Activated CD4-positive, alpha-beta T cell treated with anti-CD3 and anti-CD28 coated beads, Interleukin-2, amount 10 ng/mL, durations not matched to agents 24 days and 14 days (primary cell): ENCODE measurements at places on chromosomes 6 and 20. TPM values are rescaled to one million over a fixed set of nuclear protein-coding genes. Genes with fewer than 3 reads are reported as not detected.
A peak's percentile ranks its signal among the peaks of the same experiment; 100 is the strongest.

The KCNB1 gene
- total RNA-seq = 0.07 TPM in 2 replicates

The DLL1 gene
- total RNA-seq = 0.17 TPM in 1 of 2 replicates, not detected in the other

The PLCB4 gene
- total RNA-seq = not detected in 2 replicates

The ROS1 gene
- not detected in 2 replicates for total RNA-seq

- no peak overlapping the region for H3K4me3 ChIP-seq
- H3K27me3 ChIP-seq = no peaks in the 10 kb centered on the region
- no peak overlapping the region for H3K27ac ChIP-seq
- no peaks in the 10 kb centered on the region for H3K4me1 ChIP-seq
- no peak for DNase-seq
Observed at GRCh38 chr6:78500299-78501089, 366.9 kb upstream of the IRAK1BP1 start.

- H3K36me3 ChIP-seq = no peaks in the 10 kb centered on the region
- no peak for DNase-seq
- no peaks in the 10 kb centered on the region for H3K27me3 ChIP-seq
- no peaks in the 10 kb centered on the region for H3K4me1 ChIP-seq
Observed at GRCh38 chr6:72035486-72035885, 149.1 kb downstream of the RIMS1 start.

DNA sequence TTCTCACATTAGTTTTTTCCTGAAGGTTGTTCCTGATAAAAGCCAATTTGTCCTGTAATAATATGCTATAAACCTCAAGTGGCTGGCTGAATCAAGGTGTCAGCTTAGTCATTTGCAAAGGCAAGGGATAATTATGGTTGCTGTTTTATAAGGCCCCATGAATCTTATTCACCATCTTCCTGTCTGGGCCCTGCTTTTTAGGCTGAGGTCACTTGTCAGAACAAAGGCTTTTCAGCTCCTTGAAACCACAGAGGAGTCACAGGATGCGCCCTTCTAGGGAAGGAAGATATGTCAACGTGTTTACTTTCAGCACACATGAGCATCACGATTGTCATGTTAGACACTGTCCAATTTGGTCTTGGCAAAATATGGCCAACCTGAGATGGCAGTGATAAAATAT, 64.8 kb upstream of the NAA20 start:
- no peak overlapping the region for H3K4me3 ChIP-seq
- no peak for DNase-seq
- H3K4me1 ChIP-seq = no peaks in the 10 kb centered on the region
- H3K27me3 ChIP-seq = peaks cover 8% of the 10 kb centered on the region

- H3K27ac ChIP-seq = peak overlapping the region; percentile 31
- peak overlapping the region; percentile 1 for H3K4me3 ChIP-seq
- no peaks in the 10 kb centered on the region for H3K27me3 ChIP-seq
- peaks cover 22% of the 10 kb centered on the region for H3K4me1 ChIP-seq
- no peak for DNase-seq
- peaks cover 50% of the 10 kb centered on the region for H3K36me3 ChIP-seq
Observed at GRCh38 chr6:119267126-119267905, 82.2 kb downstream of the MAN1A1 start.

GRCh38 chr6:100719883-100720682, 161.0 kb downstream of the ASCC3 start:
- H3K27me3 ChIP-seq = no peaks in the 10 kb centered on the region
- peaks cover 10% of the 10 kb centered on the region for H3K4me1 ChIP-seq
- peaks cover 19% of the 10 kb centered on the region for H3K36me3 ChIP-seq
- DNase-seq = no peak
